ENCODE measurements at places on chromosomes 13 and 19. TPM values are rescaled to one million over a fixed set of nuclear protein-coding genes. Genes with fewer than 3 reads are reported as not detected.

ZNF284 gene
- total RNA-seq = 1.6 TPM

GRCh38 chr19:19752760-19753403 is 20.0 kb upstream of the ZNF14 start:
- no peak for DNase-seq

TMPRSS9 gene
- not detected for total RNA-seq

DNA sequence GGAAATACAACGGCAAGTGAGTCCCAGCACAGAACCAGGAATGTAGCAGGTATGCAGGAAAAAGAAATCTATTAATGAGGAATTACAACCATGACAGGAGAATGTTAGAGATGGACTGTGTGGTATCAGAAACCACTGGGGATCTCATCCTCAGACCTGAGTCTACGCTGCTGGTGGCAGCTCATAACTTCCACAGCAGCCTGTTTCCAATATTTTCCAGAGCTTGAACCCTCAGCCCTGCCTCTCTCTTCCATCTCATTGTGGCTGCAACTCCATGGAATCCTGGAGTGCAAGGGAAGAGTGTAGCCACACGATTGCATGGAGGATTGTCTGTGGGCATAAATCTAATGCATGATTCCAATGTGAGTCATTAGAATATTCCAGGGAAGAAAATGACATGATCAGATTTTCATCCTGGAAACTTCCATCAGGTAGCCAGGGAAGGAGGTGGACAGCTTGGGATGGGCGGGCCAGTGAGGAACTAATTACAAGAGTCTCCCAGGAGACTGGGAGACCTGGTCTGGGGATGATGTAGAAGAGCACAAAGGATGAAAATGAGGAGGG is 14.9 kb downstream of the PLA2G4C start:
- DNase-seq = no peak

PEAK3 gene
- 2.4 TPM for total RNA-seq

GRCh38 chr13:100853434-100853833 is 178.8 kb upstream of the TMTC4 start:
- DNase-seq = no peak

DNA sequence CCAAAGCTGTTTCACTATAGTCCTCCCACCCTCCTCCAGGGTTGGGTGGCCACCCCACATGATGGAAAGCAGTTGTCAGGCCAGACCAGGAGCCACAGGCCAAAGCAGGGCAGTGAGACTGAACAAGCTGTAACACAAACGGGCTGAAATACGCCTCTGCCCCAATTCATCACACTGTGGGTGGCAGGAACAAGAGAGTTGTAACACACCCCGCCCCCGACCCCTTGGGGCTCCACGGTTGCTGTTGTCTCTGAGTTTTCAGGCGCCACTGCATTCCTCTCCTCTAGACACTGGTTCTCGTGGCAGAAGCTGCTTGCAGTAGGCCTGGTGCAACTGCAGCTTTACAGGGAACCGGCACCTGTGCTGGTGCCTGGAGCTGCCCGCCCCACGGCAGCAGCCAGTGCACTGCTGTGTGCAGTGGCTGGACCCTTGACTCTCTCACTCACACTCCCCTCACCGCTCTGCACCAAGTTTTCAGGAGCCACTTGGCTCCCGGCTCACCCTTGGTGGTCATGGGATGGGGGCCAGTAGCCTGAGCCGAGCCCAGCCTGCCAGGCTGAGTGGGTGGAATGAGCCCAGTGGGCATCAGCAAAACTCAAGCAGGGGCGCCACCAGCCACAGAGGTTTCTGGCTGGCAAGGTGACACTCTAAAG is 1314.5 kb upstream of the MIR17HG start:
- DNase-seq = no peak

GRCh38 chr19:29761575-29762232 is 46.6 kb upstream of the C19orf12 start:
- DNase-seq = no peak

STARD13 gene
- 0.50 TPM for total RNA-seq

DNA sequence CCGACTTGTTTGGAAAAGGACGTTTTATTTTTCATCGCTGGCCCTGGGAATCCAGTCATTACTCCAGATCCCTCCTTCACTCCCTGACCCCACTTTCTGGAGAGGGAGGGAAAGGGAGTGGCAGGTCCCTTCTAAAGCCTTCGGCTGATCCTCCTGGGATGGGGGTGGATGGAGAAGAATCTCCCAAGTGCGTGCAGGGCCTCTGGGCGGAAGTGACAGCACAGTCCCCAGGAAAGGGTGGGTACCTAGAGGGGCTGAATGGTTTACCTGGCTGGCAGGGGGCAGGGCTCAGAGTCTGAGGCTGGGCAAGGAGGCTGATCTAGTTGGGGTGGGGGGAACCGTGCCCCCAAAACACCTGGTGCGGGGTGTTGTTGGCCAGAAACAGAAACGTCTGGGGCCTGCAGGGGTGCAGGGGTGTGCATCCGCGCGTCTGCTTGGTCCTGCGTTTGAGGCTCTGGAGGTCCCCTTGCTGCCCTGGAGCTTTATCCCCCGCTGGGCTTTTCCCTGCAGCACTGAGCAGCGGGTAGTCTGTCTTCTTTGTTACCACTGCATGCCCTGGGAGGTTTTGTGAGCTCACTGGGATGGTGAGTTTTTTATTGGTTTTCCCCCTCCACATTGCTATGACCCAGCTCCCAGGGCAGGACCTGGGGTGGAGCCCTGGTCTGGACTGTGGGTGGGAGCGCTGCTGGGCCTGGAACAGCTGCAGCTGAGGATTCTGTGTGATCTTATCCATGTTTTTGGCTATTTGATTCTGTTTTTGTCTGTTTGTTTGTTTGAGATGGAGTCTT is 3.0 kb upstream of the ZNF628 start:
- DNase-seq = no peak

CYSLTR2 gene
- total RNA-seq = 3.3 TPM

SIGLEC9 gene
- total RNA-seq = 1.1 TPM

- DNase-seq = no peak
Observed at GRCh38 chr19:4506449-4507149, 11.7 kb downstream of the PLIN4 start.

GRCh38 chr19:15367439-15367838 is 12.1 kb downstream of the AKAP8 start:
- DNase-seq = no peak

GRCh38 chr19:49189259-49189658 is 31.7 kb downstream of the TRPM4 start:
- no peak for DNase-seq

DNA sequence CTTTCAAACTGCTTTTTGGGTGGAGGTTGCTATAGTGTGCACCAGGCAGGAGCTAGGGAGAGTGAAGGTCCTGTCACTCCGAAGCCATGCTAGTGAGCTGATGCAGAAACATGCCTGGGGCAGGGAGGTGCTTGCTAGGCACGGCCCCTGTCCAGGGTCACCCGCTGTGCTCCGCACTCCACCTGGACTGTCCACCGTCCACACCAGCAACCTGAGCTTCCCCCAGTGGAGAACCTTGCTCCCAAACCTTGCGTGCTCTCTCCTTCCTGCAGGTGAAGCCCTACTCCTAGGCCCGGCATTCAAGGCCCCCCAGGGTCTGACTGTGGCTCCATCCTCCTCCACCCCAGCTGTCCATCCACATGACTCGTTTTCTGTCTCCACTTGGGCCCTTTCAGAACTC is 12.3 kb downstream of the SLC15A1 start:
- no peak for DNase-seq

DNA sequence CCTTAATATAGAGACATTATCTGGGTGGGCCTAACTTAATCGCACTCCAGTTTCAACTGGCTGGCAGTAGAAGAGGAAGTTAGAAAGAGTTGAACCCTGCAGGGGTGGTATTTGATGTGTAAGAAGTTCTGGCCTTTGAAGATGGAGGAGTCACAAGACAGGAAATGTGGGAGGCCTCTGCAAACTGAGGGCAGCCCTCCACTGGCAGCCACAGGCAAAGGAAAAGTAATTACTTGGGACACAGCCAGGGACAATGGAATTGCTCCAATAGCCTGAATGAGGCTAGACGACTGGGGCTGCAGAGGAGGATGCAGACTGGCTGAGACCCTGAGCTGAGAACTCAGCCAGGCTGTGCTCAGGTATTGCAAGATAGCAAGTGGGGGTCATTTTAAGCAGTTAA is 703.3 kb upstream of the ARGLU1 start:
- no peak for DNase-seq

DNA sequence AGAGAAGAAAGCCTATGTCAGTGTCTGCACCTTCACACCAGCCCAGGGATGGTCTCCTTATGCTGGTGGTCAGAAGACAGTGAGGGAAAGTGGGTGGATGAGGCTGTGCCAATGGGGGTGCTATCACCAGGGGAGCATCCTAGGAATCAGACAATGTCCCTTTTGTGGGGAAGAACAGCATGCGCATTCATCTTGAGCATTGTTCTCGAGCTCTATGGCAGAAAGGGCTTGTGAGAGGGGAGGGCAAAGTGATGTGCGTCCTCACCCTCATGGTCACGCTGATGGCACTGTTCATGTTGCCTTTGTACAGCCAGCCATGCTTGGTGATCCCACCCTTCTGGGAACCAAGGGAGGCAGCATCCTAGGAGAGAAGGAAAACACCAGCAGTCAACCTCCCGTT is 56.1 kb downstream of the DOCK9 start:
- no peak for DNase-seq

TEX29 gene
- 0.67 TPM for total RNA-seq

DNA sequence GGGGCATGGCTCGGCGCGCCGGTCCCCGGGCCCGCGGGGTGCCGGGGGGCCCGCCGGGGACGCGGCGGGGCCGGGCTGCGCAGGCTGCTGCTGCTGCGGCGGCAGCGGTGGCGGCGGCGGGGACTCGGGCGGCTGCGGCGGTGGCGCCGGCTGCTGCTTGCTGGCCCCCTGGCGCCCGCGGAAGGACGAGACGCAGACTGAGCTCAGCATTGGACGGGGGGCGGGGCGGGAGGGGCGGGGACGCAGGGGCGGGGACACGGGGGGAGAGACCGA is 368 bp downstream of the KCNC3 start:
- DNase-seq = no peak

ETV2 gene
- total RNA-seq = 1.2 TPM

GRCh38 chr13:98977568-98978265 is at the start of gene DOCK9:
TSS of gene DOCK9 (minus strand) at chr13:98978064. CDS start at chr13:98977909, 155 bp downstream.
- no peak for DNase-seq

DNA sequence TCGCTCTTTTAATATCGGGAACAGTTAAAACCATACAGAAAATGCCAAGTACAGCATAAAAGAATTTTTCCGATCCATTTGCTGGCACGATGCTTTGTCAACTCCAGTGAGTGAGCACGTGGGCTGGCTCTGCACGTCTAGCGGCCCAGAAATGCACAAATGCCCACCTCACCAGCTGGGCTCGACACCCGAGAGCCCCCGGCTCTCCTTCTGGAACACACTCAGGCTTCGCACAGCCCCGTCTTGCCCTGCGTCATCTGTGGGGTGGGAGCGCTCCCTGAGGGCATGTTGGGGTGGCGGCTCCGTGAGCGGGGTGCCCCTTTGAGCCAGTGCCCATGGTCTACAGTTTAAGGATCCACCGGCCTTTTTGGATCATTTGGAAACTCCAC is 24.5 kb downstream of the ATP4B start:
- DNase-seq = no peak

ZNF230 gene
- 11.7 TPM for total RNA-seq

CABP5 gene
- total RNA-seq = not detected

DNA sequence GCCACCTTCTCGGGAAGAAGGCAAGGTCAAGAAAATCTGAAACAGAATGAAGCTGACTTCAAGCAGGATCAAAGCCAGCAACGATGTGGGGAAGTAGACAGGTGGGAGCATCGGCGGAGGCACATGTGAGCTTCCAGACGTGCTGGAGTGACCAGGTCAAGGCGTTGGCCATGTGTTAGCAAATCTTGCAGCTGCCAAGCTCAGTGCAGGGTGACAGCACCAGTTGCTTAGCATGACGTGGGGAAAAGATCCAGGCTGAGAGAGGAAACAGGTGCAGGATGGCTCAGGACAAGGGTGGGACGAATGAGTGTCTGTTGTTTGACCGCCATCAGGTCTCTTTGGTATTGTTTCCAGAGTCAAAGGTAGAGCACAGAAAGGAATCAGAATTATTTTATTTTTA is 92.3 kb downstream of the TNFSF13B start:
- DNase-seq = no peak

WDR83 gene
- 25.1 TPM for total RNA-seq
